ENCODE measurements at places on chromosomes 4 and X.
A peak's percentile ranks its signal among the peaks of the same experiment; 100 is the strongest.

DNA sequence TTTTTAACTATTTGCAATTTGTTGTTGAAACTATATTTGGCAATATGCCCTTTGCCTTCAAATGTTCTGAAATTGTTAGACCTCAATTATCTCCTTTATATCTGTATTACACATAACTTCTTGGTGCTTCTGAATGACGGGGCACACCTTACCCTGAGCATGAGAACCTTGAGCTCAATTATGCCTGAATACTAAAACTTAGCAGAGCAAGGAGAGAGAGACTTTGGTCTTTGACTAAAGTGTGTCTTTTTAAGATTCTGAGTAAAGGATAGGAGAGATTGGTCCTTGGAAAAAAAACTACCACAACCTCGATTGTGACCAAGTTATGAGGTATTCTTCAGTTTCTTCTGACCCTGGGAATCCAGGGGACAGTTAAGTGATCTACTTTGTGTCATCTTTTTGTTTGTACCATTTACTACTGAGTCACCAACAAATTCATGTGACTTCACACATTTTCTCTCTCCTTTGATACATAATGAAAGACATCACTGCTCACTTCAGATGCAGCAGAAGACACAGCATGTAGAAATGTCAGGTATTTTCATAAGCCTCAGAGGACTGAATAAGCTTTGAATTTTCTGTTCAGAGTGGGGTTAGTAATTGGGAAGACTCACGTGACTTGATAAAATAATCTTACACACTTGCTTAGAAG, 51.4 kb downstream of the PTTG2 start:
- DNase-seq = no peak

DNA sequence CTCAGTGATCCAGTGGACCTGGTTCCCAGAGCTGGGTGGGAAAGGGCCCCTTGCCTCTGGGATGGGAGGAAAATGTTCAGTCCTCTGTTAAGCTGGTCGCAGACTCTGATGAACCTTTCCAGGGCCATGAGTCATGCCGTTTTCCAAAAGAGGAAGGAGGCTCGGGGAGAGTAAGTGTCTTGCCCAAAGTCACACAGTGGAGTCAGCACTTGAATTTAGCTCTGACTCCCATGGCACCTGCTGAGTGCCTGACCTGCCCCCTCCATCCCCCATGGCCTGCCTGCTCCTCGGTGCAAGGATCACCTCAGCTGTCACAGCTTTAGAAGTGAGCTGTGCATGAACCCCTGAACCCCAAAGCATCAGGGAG, 14.0 kb upstream of the KIAA0232 start:
- no peak for DNase-seq

- no peak for DNase-seq
Observed at GRCh38 chr4:2648159-2648814, 107.8 kb downstream of the TNIP2 start.

DNA sequence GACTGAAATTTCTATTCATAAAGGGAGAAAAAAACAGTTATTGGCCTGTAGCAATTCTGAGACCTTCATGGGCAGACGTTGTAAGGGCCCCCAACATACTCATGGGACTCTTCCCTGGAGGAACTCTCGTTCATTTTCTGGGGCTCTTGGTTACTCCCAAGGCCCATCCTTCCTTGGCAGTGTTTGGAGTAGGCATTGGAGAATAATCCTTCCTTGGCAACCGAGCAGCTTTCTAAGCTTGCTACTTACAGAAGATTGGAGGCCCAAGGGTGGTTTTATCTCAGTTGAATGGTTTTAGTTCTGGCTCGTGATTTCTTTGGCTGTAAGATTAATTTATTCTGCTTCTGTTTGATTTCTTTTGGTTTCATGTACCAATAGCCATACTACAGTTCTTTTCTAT, 50.4 kb downstream of the ALG13 start:
- no peak for DNase-seq

DNA sequence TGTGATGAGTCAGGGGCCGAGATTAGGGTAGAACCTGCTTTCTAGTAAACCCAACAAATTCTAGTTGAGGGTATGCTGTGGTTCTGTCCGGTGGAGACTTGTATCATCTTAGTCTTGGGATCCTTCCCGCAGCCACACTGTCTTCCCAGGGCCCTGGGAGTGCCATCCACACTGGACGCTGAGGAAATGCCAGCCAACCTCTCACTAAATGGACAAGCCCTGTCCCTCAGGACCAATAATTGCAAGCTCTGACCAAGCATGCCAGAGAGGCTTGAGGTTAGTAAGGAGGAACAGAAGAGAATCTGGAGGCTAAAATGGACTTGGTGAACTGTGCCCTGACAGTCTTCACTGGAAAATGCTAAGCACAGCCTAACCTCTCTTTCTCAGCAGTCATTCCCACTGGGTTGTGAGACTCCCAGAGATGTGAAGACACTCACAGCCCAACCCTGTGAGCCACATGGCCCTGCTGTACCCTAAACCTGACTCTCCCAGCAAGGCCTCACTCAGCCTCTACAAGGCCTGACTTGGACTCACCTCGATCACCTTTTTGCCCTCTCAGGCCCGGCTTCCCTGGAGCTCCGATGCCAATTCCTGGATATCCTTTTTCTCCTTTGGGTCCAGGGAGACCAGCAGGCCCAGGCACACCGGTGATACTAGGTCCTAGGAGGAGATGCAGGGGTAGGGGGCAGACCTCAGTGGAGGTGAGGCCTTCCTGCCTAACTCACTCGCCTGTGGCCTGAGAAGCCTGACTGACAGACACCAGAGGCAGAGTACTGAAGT, 77.6 kb downstream of the ATG4A start:
- DNase-seq = no peak

- DNase-seq = no peak
Observed at GRCh38 chr4:8159537-8160232, 1.1 kb upstream of the ABLIM2 start.

DNA sequence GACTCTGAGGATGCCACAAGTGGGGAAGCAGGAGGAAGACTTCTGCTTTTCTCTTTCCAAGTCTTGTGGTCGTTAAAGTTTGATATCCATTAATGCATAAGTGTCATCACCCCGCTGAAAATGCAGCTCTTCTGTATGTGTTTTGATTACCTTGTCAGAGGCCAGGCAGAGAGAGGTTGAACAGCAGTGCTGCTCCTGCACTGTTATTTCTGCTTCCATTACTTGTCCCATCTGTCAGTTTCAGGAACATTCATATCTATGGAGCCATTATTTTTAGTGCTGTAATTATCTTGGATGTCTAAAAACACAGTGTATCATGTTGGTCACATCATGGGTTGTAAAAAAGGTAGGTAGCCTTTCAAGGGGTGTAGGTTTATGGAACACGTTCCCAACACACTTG, 62.0 kb upstream of the ESX1 start:
- DNase-seq = no peak

- no peak for DNase-seq
Observed at GRCh38 chrX:119343856-119344255, 55.3 kb upstream of the SLC25A43 start.

- DNase-seq = no peak
Observed at GRCh38 chr4:173936861-173937260, 346.6 kb downstream of the FBXO8 start.

DNA sequence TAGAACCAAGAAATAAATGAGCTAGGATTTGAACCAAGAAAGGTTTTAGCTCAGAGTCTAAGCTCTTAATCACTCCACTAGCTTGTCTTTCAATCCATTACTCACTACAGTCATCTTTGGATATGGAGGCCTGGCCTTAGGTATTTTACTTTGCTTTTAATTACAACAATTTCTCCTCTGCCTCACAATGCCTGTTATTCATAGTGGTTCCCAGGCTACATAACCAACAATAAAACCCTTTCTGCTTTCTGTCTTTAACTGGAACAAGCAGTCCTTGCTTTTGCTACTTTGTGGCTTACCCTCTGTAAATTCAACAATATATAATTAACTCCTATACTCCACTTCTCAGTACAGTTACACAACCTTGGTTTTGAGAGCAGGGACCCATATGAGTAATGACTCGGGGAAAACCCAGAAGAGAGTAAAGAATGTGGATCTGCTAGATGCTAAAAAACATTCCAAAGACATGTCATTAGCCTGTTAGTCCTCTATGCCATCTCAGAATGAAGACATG, 94.7 kb upstream of the NAP1L5 start:
- DNase-seq = no peak

GRCh38 chr4:136680271-136680670, 852.0 kb downstream of the PCDH18 start:
- no peak for DNase-seq

DNA sequence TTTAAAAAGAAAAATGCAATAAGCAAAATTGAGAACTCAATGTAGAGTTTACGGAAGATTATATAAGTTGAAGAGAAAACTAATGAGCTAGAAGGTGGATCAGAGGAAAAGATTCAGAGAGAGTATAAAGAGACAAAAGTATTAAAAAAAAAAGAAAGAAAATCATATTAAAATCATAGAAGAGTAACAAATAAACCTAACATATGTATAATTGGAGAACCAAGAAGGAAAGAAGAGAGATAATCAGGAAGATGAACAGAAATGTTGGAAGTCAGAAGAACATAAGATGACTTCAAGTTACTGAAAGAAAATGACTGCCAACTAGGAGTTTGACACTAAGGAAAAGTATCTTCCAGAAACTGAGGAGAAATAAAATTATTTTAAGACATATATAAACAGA, 34.3 kb upstream of the ANTXR2 start:
- DNase-seq = no peak

GRCh38 chr4:89528526-89529133, 221.0 kb upstream of the GPRIN3 start:
- DNase-seq = no peak

GRCh38 chrX:134684956-134685355, 26.7 kb upstream of the PLAC1 start:
- DNase-seq = no peak

GRCh38 chrX:11893933-11894710, 136.1 kb downstream of the MSL3 start:
- no peak for DNase-seq

DNA sequence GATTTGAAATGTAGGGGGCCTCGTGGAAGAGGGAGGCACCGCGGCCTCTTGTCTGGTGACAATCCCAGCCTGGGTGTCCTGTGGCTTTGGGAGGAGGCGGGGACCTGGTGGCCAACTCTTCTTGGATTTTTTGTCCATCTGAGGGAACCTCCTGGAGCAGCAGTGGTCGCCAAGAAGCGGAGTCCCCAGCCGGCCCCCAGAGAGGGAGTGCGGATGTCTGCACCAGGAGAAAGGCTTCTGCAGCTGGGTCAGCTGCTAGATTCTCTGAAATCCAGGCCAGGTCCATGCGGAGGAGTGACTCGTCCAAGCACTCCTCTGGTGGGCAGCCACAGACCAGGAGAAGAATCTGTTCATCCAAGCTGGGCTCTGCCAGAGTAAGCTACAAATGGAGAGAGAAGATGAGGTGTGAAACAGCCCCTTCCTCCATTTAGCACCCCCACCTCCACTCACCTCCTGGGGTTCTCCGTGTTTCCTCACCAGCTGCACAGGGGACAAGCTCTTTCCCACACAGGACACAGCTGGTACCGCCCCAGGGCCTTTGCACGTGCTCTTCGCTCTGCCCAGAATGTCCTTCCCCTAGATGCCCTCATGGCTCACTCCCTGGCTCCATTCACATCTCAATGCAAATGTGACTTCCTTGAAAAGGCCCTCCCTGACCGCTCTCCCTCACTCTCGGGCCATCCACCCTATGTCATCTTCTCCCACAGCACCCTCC, 27.6 kb downstream of the C4orf50 start:
- DNase-seq = no peak

GRCh38 chr4:51843309-51844152, 578 bp downstream of the DCUN1D4 start:
- DNase-seq = peak; percentile 28

GRCh38 chr4:176262243-176262642, 6.8 kb downstream of the ASB5 start:
- no peak for DNase-seq

DNA sequence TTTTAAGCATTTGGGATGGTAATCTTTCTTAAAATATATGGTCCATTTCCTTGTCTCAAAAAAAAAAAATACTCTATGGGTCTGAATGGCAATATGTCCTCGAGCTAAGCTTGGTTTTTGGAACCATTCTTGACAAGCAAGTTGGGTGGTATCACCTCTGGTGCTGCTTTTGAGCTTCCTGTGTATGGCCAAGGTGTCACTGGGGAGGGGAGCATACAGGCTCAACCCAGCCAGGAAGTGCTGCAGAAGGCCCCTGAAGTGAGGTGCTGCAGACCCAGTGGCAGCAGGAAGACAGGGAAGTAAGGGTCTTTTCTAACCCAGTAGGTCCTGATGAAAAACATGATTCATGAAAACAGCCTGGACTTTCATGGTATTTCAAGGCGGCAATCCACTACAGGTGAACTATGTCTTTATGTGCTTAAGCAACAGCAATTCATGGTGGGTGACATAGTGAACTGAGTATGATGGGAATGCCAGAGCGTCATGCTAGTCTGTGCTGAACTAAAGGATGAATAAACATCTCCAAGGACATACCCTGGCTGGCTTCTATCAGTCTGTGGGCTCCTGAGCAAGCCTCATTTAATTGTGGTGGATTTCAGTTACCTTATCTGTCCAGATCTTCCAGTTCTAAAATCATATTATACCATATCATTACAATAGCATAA, 15.1 kb downstream of the TRAPPC2 start:
- DNase-seq = no peak

DNA sequence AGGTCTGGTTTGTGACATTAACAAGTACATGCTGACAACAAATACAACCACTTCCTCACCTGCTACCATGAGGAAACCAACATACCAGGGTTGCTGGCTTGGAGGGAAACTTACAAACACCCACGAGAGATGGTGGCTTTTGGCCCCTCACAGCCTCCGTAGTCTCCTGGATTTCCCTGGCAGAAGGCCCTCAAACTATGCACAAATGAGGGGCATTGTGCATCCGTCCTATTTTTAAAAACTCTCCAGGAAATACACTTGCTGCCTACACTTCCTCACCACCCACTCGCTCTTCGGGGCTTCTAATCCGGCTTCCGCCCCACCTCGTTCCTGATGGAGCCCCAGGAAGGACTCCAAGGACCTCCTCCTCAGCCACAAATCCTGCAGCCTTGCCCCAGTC, 355.0 kb upstream of the GATB start:
- DNase-seq = no peak

- DNase-seq = no peak
Observed at GRCh38 chrX:46257451-46257879, 287.8 kb downstream of the ZNF674 start.

GRCh38 chr4:29311247-29311646, 1408.9 kb upstream of the PCDH7 start:
- DNase-seq = no peak

DNA sequence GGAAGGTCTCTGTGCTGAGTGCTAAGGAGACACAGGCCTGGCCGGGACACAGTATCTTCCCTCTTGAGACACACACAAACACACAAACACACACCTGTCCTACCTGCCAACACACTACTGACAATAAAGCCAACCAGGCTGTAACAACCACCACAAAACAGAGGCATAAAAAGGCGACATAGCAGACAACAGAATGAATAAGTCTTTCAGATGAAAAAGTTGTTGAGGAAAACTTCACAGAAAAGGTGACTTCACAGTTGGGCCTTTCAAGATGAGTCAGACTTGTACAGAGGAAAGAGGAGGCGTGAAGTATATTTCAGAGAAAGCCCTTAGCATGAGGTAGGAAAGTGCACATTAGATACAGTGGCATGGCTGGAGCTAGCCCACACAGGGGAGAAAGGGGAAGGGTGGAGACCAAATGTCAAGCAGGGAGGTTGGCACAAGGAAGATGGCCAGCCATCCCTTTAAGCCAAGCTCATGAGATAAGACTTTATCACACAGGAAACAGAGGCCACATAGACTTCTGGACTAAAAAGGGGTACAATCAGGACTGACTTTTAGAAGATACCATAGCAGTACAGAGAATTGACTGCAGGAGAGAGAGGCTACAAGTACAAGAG, 54.0 kb downstream of the SLC9A7 start:
- DNase-seq = no peak

GRCh38 chr4:1775731-1776500, 17.2 kb upstream of the FGFR3 start:
- DNase-seq = no peak

All from stimulated activated CD8-positive, alpha-beta memory T cell treated with anti-CD3 and anti-CD28 coated beads, Interleukin-4, amount 100 ng/mL, for 4 hours (primary cell).